NCI-H446 treated with DMSO at 0.1 percent for 48 hours (cell line): ENCODE measurements at places on chromosomes 11 and 22.

DNA sequence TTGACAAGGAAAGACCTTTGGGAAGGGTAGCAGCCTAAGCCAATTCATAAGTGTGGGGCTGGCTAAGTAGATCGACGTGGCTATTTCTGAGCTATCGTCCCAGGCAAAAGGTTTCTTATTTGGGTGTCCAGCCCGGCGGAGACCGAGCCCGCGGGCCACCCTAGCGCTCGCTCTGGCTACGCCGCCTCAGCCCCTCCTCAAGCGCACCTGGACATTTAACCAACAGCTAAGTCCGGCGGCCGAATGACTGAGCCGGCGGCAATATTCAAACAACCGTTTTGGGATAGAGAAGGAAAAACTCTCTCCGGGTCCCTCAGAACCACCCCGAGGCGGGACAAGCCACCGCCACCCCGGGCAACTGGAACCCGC, 457 bp downstream of the RNF141 start:
- DNase-seq, result no peak

GRCh38 chr11:57601297-57601696, 3.8 kb downstream of the SERPING1 start:
- DNase-seq, result no peak

- peak; percentile 68 for DNase-seq
Measured at GRCh38 chr11:121722431-121723245, 269.9 kb upstream of the SORL1-AS1 start.

DNA sequence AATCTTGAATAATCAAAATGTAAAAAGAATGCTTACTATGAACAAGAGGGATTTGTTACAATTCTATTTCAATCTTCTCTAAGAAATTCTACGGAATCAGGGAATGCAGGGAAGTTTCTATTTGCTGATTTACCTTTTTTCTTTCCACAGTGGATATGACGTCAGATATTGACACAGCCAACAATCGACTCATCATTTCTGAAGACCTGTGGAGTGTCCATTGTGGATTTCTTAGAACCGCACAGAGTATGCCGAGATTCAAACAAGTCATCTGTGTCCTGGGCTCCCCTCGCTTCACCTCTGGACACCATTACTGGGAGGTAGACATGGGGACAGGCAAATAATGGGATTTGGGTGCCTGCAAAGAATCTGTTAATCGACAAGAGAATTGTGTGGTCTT, 4.1 kb upstream of the RFPL1 start:
- DNase-seq, result no peak

GRCh38 chr22:36938886-36939285, 25.5 kb downstream of the CSF2RB start:
- no peak for DNase-seq

DNA sequence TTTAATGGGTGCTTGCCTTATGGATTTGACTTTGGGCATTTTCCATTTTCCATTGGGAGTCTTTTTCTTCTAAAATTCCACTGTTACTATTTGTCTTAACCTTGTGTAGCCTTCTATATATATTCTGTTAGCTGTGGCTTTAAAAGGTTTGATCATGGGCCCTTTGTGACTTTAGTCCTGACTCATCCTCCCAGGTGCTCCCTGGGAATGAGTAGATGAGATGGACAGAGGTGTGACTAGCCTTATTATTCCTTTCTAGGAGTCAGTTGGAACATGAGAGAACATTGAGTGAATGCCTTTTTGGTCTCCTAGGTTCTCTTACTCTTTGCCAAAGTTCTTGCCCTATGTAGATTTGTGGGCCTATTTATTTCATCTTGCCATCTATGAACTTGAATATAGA, 39.0 kb downstream of the DDX10 start:
- DNase-seq, result no peak

DNA sequence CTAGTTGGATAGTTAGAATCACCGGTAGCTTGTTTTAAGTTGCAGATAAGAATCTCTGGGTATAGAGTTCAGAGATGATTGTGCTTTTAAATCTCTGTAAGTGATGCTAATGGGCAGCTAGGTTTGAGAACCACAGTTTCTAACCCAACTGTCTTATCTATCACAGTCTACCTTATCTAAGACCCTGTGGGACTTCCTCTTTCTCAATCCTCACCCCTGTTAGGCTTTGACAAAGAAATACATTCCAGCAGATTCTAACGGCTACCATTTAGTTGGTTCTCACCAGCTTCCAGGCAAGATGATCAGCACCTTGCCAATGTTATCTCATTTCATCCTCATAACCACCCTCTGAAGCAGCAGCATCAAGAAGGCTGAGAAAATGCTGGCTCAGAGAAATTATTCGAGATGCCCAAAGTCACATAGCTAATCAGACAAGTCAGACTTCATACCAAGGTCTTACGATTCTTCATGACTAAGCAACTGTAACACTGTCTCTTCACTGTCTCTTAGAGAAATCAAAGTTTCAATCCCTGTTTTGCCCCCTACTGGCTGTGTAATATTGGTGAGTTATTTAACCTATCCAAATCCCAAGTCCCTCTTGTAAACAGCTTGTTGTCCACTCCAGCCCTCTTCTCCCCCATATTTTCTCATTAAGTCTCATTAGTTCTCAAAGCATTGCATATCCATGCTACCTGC, 192.4 kb upstream of the API5 start:
- DNase-seq, result no peak

DNA sequence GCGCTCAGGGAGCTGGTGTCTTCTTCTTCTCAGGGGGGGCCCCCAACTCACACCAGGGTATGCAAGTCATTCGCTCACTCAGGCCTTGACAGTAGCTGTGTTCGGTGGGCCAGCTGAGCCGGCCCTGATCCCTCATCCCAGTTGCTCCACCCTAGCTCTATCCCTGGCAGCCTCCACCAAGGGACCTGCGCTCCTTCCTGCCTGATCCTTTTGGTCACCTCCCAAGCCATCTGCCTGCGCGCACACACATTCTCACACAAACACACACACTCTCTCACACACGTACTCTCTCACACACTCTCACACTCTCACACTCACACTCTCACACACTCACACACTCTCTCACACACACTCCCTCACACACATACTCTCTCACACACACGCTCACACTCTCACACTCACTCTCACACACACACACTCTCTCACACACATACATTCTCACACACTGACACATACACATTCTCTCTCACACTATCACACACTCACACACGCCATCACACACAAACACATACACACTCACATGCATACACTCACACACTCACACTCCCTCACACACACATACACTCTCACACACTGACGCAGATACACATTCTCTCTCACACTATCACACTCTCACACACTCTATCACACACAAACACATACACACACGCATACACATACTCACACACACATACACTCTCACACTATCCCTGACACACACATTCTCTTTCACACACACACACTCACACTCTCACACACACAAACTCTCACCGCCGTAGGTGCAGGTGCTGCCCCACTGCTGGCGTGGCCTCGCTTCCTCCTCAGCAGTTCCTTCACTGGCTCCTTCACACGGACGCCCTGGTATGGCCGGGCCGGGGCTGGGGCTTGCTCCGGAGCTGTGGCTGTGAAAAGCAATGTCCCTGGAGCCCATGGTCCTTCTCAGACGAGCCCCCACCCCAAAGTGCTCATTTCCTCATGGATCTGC, 20.8 kb downstream of the POU2AF1 start:
- no peak for DNase-seq

- DNase-seq, result no peak
Measured at GRCh38 chr22:23219317-23219716, 39.0 kb downstream of the BCR start.

DNA sequence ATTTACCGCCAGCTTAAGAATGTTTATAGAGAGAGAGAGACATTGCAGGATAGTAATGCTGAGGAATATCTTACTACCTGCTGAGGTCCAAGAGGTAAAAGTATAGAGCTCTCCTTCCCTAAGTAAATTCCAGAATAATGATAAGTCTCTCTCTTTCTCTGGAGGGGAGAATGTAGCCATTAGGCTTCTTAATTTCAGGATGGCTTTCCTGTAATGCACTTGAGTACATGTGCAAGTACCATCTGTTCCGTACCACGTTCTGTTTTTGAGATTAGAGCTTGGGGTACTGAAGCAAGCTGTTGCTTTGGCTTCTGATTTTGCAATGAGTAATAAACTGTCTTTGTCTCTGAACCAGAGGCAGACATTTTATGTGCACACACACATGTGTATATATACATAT, 1314.0 kb downstream of the JRKL start:
- DNase-seq, result peak; percentile 80

DNA sequence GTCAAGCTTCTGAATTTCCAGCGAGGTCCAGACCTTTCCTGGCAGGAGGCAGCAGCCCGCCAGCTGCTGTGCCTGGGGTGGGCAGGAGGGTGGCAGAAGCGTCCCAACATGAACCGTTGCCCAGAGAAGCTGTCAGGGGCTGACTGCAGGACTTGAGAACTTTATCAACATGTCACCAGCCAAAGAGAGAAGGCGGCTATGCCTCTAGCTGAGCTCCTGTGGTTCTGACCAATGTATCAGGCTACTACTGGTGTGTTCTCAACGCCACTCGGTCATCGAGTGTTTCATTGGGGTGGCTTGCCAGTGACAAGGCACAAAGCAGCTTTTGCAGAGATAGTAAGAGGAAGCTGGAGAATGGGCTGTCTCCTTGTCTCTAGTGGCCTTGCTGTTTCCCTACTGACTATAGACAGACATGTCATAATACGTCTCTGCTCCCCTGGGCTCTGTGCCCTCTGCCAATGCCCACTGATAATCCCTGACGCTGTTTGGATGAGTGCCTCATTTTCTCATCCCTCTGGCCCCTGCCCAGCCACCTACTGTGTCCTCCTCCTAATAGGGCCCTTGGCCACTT, 17.6 kb upstream of the ASCC2 start:
- peak; percentile 70 for DNase-seq

DNA sequence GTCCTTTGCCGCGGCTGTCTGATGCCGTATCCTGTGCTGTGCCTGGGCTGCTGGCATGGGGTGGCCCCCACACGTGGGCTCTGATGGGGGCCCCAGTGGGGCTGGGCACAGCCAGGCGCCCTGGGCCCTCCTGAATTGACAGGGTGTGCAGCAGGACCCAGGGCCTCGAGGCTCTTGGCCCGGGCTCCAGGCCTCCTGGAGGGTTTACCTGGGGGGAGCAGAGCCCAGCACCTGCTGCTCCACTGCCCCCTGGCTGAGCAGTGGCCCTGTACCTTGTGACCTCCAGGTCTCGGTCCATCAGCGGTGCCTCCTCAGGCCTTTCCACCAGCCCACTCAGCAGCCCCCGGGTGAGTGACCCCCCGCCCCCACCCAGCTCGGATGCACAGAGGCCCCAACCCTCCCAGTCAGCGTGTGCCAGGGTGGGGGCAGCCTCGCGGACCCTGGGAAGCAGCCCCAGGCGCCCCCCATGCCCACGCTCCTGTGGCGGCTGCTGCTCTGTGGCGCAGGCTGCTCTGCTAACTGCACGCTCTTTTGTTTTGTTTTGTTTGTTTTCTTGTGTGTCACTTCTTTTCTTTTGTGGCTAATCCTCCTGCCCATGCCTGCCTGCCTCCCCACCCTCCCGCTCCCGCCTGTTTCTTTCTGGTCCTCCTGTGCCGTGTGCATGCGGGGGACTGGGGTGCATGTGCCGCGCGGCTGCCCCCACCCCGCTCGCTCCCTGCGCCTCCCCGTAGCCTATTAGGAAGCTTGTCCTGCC, 36.9 kb downstream of the MOB2 start:
- DNase-seq, result no peak

DNA sequence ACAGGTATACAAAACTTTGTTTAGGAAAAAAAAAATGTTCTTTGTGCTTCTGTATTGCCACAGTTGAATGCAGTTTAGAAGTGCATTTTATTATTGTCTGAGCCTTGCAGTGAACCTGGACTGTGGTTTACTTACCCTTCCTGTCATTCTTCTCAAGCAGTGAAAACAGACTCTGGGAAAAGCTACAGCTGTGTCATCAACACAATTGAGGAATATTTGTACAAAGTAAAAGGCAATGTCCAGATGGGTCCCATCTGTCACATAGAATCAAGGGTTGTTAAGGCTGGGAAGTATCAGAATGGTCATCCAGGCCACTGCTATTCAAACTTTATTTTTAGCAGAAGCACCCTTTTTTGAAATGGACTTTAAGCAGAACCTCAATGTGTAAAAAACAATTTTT, 73.3 kb downstream of the TRIM44 start:
- no peak for DNase-seq

DNA sequence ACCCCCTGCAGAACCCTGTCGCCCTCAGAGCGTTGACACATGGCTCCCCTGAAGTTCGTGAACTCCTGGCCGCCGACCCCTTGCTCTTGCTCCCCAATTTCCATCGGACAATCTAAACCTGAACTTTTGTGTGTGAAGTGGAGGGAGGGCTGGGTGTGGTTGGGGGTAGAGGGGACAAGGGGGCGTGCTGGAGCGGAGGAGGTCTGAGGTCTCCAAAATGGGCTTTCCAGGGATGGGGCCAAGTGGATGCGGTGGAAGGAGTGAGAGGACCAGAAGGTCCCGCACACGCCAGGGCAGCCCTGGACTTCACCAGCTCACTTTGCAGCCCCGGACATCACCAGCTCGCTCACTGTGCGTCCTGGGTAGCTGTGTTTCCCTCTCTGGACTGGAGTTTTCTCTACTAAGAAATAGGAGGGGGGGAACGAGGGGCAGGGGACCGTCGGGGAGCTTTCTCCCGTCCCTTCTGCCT, 18.6 kb downstream of the CREB3L1 start:
- no peak for DNase-seq

DNA sequence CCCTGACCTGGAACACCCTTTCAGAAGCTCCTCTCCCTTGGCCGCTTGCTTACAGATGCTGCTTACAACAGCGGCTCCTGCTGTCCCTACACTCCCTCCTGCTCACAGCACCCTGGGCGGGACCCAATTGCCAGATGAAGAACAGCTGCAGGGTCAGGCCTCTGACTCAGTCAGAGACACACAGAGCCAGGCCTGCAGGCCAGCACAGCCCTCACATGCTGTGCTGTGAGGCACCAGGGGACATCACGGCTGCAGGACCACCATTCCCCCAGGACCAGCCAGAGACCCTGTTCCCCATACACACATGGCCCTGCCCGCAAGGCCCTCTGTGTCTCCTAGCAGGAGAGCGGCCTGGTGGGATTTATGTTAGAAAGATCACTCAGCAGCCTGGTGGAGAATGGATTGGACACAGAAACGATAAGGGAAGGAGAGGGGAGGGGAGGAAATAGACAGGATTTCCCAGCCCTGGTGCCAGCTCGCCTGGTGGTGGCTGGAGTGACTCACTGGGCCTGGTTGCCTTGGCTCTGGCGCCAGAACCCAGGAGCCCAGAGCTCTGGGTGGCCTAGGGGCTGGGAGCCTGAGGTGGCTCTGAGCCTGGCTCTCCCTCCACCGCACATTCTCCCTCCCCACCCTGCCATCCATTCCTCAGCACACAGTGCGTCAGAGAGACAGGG, 6.7 kb downstream of the CAPN5 start:
- peak; percentile 53 for DNase-seq

- DNase-seq, result no peak
Measured at GRCh38 chr11:95728094-95728493, 61.5 kb downstream of the FAM76B start.

DNA sequence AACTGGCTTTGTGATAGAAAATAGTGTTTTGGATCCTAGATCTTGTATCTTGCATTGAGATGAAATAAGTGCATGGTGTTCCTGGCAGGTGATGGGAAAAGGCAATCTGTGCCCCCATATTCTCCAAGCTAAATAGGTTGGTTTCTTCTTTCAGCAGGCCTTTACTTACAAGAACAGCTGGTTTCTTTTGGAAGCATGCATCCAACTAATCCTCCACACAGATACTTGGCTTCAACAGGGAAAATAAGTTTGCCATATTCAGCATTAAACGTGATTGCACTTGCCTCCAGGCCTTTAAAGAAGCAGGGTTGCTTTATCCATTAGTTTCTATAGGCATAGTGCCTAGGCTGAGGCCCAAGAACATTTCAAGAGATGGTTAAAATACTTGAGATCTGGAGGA, 59.9 kb downstream of the APIP start:
- no peak for DNase-seq

GRCh38 chr11:10978198-10978597, 120.3 kb upstream of the ZBED5 start:
- no peak for DNase-seq
